ENCODE measurements at places on chromosomes 3 and 15.

GRCh38 chr3:123480428-123480827 is 31.5 kb upstream of the ADCY5 start:
- DNase-seq: no peak

- no peak for DNase-seq
Observed at GRCh38 chr3:12395349-12396012, 88.8 kb upstream of the TSEN2 start.

- no peak for DNase-seq
Observed at GRCh38 chr3:104598848-104599511, 767.7 kb upstream of the ALCAM start.

- DNase-seq: no peak
Observed at GRCh38 chr15:61092361-61093157, 136.5 kb downstream of the RORA start.

DNA sequence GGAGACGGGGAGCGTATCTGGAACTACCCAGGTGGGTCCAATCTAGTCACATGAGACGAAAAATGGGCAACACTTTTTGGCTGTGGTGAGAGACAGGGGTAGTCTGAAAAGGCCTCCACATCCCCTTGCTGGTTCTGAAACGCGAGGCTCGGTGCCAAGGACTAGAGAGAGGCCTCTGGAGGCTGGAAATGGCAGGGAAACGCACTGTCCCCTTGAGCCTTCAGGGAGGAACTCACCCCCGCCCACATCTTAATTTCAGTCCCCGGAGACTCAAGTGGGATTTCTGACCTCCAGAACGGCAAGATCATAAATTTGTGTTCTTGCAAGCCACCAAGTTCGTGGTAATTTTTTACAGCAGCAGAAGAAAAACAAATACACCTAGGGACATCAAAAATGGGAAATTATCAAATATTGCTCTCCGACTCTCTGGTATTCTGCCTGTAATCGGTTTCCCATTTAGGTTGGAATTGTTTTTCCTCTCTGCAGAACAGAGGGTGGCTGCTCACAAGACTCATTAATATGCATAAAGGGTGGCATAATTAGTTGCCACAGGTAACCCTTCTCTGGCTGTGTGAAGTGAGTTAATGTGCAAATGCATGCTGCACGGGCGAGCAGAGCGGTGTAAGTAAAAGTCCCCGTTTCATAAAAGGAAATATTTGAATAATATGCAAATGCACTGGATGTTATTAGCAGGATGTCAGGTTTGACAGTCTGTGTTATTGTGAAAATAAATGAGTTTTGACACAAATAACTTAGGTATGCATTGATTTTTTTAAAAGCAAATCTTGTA is 185.7 kb downstream of the ARRDC4 start:
- DNase-seq: no peak

- no peak for DNase-seq
Observed at GRCh38 chr15:96052154-96052553, 278.3 kb upstream of the NR2F2 start.

DNA sequence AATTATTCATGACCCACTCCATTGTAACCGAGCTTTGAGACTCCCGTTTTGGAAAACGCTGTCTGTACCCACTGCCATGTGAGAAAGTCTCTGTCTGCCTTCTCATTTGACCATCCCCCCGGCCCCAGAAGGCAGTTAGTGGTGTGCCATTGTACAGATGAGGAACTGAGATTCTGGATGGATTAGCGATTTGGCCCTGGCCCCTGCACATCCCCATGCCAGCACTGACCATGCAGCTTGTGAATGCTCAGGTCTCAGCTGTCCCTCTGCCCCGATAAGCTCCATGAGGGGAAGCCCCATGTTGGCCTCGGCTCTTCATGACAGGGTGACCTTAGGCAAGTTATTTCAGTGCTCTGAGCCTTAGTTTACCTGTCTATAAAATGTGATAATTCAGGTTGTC is 153.0 kb upstream of the SMAD3 start:
- no peak for DNase-seq

GRCh38 chr3:106256249-106256957 is 387.6 kb upstream of the CBLB start:
- no peak for DNase-seq

- DNase-seq: no peak
Observed at GRCh38 chr3:62329971-62330370, 43.4 kb downstream of the FEZF2 start.

- no peak for DNase-seq
Observed at GRCh38 chr3:185317674-185318073, 45.3 kb upstream of the MAP3K13 start.

GRCh38 chr3:48241796-48242455 is 1.0 kb downstream of the ZNF589 start:
- DNase-seq: no peak

GRCh38 chr3:186248850-186249249 is 113.2 kb downstream of the DGKG start:
- DNase-seq: no peak

- DNase-seq: no peak
Observed at GRCh38 chr3:5568451-5568850, 380.9 kb downstream of the EDEM1 start.

DNA sequence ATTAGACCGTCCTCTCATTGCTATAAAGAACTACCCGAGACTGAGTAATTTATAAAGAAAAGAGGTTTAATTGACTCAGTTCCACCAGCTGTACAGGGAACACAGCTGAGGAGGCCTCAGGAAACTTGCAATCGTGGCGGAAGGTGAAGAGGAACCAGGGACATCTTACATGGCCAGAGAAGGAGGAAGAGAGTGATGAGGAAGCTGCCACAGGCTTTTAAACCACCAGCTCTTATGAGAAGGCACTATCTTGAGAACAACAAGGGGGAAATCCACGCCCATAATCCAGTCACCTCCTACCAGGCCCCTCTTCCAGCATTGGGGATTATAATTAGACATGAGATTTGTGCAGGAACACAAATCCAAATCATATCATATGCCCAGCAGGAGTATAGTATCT is 138.5 kb downstream of the ALCAM start:
- no peak for DNase-seq

DNA sequence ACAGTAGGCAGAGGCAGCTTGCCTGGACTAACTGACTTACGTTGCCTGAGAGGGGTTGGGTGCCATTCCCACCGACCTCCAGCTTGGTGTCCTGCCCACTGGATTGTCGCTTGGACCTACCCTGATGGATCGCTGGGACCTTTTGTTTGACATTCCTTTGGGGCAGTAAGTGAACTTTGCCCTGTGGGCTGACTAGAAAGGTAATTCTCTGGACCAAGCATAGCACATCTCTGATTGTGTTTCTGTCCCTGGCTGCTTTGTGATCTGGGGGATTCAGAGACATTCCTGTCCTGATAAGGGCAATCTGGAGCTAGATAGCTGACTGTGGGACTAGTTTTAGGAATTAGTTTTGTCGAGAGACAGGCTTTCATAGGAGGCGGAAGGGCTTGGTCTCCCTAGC is 19.5 kb upstream of the IFT57 start:
- DNase-seq: no peak

DNA sequence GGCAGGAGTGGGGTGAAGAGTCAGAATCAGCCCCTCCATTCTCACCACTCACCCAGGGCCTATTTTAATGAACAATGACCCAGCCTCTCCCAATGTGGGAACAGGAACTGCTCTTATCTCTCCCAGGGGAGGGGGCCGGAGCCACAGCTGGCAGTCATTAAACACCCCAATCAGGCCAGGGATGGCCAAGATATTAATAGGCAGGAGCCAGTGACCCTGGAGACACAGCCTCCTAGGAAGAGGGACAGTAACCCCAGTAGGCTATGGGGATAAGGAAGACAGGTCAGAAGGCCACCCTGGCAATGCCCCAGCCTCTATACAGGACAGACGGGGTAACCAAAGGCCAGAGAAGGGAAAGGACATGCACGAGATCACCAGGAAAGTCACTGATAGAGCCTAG is 38.6 kb downstream of the VIPR1 start:
- DNase-seq: no peak

DNA sequence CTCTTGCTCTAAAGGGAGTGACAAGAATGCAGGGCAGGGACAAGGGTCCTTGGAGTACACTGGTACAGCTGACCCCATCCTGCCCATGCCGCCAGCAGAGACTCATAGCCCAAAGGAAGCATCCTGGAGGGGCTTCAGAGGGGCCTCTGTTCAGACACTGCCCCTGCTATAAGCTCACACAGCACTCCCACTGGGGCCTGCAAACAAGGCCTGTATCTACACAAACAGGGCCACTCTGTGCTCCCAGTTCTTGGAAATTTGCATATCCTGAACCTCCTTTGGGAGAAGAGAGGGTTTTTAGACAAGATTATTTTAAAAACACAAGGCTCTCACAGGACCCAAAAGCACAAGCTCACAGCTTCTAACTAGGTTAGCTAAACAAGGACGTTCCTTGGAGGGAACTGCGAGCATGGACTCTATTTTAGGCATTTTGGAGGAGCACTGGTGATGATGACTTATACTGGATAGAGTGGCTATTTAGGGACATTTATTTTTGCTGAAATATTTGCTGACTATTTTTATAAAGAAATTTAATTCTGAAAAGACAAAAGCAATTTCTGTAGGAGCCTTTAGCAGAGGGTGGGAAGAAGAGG is 16.4 kb upstream of the ANKRD34C start:
- no peak for DNase-seq

DNA sequence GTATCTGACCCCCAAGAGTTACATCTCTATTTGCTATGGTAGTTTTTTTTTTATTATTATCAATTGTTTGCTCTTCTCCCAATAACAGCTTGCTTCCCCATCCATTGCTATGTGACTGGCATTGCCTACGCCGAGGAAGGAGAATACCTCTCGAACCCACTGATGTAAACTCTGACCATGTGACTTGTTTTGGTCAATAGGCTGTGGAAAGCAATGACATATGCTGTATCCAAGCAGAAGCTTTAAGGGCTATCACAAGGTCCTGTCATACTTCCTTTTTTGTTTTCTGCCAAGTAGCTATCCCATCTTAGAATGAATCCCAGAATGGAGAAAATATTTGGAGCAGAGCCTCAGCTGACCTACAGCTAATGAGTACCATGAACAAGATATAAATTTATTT is 111.0 kb upstream of the FRMD4B start:
- DNase-seq: no peak

GRCh38 chr3:50274371-50275104 is 4.3 kb upstream of the LSMEM2 start:
- DNase-seq: no peak

GRCh38 chr3:179544981-179545645 is 17.6 kb upstream of the ACTL6A start:
- no peak for DNase-seq

DNA sequence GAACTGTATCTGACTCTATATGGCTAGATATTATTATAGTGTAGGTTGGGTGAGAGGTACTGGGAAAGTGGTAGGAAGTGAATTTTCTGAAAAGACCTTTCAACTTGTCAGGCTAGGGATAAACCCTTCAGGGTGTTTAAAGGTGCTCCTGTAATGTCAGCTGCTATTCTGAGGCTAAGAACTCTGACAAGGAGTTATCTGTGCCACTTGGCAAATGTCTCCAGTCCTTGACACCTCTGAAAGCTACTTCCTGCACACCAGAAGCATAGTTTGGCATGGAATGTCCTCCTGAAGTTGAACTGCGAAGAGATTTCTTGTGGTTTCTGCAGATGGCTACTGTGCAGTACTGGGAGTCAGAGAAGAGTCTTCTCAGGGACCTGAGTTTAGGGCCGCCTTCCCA is 194.3 kb downstream of the CDIN1 start:
- no peak for DNase-seq

DNA sequence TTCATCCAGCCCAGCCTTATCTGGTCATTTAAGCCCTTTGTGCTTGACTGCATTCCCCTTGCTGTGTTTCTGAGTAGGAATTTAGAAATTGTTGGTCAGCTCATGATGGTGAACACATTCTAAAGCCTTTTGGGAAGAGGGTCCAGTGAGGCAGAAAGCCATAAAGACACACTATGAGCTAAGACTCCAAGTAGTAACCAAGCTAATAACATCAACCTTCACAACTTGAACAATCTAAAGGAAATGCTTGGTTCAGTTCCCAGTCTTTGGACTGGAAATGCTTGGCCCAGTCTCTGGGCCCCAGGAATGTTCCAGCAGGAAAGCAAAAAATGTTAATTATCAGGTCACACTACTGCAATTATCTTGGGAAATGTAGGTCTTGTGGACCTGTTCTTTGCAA is 7.7 kb downstream of the PLSCR1 start:
- DNase-seq: no peak

- DNase-seq: no peak
Observed at GRCh38 chr15:52394118-52394517, 98.5 kb upstream of the MYO5C start.

Data from stimulated activated CD8-positive, alpha-beta memory T cell treated with anti-CD3 and anti-CD28 coated beads, Interleukin-7, amount 100 ng/mL, for 1 hour (primary cell).